Activated naive CD8-positive, alpha-beta T cell treated with anti-CD3 and anti-CD28 coated beads, Interleukin-2, amount 10 ng/mL, durations not matched to agents 7 days and 5 days (primary cell): ENCODE measurements at places on chromosomes 6 and 20. TPM values are rescaled to one million over a fixed set of nuclear protein-coding genes. Genes with fewer than 3 reads are reported as not detected.
A peak's percentile ranks its signal among the peaks of the same experiment; 100 is the strongest.

DNA sequence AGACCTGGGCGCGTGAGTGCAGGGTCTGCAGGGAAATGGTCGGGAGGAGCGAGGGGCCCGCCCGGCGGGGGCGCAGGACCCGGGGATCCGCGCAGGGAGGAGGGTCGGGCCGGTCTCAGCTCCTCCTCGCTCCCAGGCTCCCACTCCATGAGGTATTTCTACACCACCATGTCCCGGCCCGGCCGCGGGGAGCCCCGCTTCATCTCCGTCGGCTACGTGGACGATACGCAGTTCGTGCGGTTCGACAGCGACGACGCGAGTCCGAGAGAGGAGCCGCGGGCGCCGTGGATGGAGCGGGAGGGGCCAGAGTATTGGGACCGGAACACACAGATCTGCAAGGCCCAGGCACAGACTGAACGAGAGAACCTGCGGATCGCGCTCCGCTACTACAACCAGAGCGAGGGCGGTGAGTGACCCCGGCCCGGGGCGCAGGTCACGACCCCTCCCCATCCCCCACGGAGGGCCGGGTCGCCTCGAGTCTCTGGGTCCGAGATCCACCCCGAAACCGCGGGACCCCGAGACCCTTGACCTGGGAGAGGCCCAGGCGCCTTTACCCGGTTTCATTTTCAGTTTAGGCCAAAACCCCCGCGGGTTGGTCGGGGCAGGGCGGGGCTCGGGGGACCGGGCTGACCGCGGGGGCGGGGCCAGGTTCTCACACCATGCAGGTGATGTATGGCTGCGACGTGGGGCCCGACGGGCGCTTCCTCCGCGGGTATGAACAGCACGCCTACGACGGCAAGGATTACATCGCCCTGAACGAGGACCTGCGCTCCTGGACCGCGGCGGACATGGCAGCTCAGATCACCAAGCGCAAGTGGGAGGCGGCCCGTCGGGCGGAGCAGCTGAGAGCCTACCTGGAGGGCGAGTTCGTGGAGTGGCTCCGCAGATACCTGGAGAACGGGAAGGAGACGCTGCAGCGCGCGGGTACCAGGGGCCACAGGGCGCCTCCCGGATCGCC lies 54.2 kb upstream of the HLA-A start:
- DNase-seq: peak; percentile 81

- no peak for DNase-seq
Observed at GRCh38 chr20:37543828-37544227, 16.2 kb upstream of the BLCAP start.

DNA sequence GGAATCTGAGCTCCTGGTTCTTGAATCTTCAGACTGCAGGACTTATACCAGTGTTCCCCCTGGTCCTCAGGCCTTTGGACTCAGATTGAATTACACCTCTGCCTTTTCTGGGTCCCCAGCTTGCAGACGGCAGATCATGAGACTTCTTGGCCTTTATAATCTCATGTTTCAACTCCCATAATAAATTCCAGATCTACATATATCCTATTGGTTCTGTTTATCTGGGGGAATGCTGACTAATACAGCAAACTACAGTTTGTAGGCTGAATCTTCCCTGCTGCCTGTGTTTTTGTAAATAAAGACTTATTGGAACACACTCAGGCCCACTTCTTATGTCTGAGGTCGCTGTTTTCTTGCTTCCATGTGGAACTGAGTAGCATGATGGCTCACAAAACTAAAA lies 184.7 kb downstream of the HDGFL1 start:
- DNase-seq: no peak

GRCh38 chr20:12044969-12045368 lies 127.3 kb downstream of the BTBD3 start:
- DNase-seq: no peak

DNA sequence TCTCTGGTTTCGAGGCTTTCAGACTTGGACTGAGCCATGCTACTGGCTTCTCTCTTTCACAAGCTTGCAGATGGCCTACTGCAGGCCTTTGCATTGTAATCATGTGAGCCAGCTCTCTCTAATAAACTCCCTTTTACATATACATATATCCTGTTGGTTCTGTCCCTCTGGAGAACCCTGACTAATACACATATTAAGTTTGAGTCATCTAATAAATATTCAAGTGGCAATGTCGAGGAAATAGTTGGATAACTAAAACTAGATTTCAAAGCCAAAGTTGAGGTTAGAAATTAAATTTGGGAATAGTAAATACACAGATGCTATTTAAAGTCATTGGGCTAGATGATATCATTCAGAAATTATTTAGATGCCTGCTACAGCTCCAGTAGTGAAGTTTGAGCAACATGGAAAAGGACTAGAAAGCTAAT lies 1343.4 kb downstream of the GRIK2 start:
- DNase-seq: no peak

GRCh38 chr20:42085366-42085765 lies 467.2 kb upstream of the CHD6 start:
- DNase-seq: no peak

GRCh38 chr20:48877304-48877703 lies 44.2 kb upstream of the ARFGEF2 start:
- no peak for DNase-seq

GRCh38 chr6:84976526-84977362 lies 212.3 kb upstream of the TBX18 start:
- DNase-seq: no peak

Gene PPP1R10
- 151 TPM for total RNA-seq

Gene SLC22A7
- not detected for total RNA-seq

Gene ZSCAN16
- total RNA-seq: 8.6 TPM

Gene PRKN
- 1.00 TPM for total RNA-seq
